Activated CD8-positive, alpha-beta T cell treated with anti-CD3 and anti-CD28 coated beads, Interleukin-2, amount 10 ng/mL, durations not matched to agents 7 days and 5 days (primary cell): ENCODE measurements at places on chromosomes 12 and 14. TPM values are rescaled to one million over a fixed set of nuclear protein-coding genes. Genes with fewer than 3 reads are reported as not detected.

DNA sequence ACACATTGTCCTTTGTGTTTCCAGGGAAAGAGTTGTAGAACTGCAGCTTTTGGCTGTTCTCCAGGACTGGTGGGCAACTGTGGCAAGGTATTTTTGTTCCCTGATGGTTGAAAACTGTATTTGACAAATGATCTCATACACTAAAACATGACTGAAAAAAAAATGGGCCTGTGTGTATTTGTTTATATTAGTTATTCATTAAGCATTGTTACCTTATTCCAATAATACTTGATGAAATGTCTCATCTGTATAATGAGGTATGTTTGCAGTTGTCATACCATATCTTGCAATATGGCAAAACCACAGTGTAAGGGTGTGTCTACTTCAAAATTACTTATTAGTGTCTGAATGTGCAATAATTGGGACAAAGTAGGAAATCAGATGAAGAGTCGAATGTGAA lies 479.4 kb upstream of the NOVA1 start:
- H3K4me1 ChIP-seq: no peaks in the 10 kb centered on the region
- H3K36me3 ChIP-seq: no peaks in the 10 kb centered on the region
- no peaks in the 10 kb centered on the region for H3K27me3 ChIP-seq
- H3K27ac ChIP-seq: no peak overlapping the region
- no peak for DNase-seq
- H3K4me3 ChIP-seq: no peak overlapping the region

Gene FOXG1
- total RNA-seq: not detected

Gene SLC8A3
- total RNA-seq: not detected

- peak; percentile 51 for DNase-seq
- no peaks in the 10 kb centered on the region for H3K4me1 ChIP-seq
- H3K4me3 ChIP-seq: no peak overlapping the region
- peaks cover 11% of the 10 kb centered on the region for H3K27me3 ChIP-seq
Observed at GRCh38 chr14:76710056-76711010, 50.9 kb upstream of the VASH1 start.

DNA sequence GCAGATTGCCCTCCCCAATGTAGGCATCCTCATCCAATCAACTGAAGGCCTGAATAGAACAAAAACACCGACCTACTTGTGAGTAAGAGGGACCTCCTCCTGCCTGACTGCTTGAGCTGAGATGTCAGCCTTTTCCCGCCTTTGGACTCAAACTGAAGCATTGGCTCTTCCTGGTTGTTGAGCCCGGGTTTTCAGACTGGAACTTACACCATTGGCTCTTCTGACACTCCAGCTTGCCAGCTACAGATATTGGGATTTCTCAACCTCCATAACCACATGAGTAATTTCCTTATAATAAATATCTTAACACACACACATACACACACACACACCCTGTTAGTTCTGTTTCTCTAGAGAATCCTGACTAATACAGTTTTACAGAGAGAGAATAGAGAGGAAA lies 173.4 kb upstream of the NTF3 start:
- no peaks in the 10 kb centered on the region for H3K36me3 ChIP-seq
- H3K27me3 ChIP-seq: no peaks in the 10 kb centered on the region
- no peak overlapping the region for H3K4me3 ChIP-seq
- no peak overlapping the region for H3K27ac ChIP-seq

- H3K27ac ChIP-seq: peak overlapping the region; percentile 8
- no peak overlapping the region for H3K4me3 ChIP-seq
- no peaks in the 10 kb centered on the region for H3K4me1 ChIP-seq
Observed at GRCh38 chr12:68761901-68762630, 16.1 kb downstream of the SLC35E3 start.

- H3K27me3 ChIP-seq: peaks cover 68% of the 10 kb centered on the region
- H3K4me3 ChIP-seq: no peak overlapping the region
- H3K27ac ChIP-seq: no peak overlapping the region
Observed at GRCh38 chr12:119594772-119595445, 1.3 kb downstream of the TMEM233 start.

DNA sequence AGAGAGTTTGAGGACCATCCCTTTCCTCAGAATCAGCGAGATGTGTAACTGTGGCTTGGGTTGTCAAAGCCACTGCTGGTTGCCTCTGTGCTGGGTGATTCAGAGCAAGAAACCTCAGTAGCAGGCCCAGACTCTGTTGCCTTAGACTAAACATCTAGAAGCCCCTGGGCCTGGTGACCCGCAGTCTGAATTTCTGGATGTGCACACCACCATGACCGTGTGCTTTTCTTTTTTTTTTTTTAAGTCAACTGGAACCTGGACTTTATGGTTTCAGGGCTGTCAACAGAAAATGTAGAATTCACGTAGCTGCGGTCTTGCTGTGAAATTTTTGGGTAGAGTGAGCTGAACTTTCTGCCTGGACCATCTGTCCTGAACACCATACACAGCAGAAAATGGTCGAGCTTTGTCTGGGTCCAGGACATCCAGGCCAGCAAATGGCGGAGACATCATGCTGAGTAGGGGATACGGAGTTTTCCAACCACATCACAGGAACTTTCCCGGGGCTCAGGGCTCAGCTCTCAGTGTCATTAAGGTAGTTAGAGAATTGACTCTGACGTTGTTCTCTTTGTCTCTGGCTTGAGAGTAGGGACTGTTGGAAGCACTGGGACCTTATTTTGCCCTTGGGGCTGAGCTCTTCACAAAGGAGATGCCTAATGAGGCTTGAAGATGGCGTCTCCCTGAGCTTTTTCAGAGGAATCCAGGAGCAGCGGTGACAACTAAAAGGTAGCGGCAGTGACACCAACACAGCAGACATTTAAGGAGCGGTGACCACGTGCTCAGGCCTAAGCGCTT lies 23.0 kb upstream of the BATF start:
- H3K4me3 ChIP-seq: no peak overlapping the region
- H3K36me3 ChIP-seq: no peaks in the 10 kb centered on the region
- DNase-seq: peak; percentile 48
- H3K27ac ChIP-seq: peak overlapping the region; percentile 67
- no peaks in the 10 kb centered on the region for H3K27me3 ChIP-seq

Gene TCL1B
- total RNA-seq: not detected

DNA sequence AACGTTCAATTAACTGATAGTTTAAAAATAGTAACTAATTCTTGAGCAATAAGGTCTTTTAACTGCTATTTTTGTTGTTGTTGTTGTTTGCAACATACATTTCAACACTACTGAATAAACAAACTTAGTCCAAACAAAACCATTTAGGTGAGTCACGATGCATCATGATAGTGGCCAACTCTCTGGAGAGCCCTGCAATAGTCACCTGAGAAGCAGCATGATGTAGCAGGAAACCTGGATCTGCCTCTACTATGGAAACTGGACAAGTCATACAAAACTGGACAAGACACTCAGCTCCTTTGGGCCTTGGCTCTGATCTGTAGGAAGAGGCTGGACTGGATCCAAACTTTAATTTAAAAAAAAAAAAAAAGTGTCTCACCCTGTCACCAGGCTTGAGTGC lies 117.3 kb downstream of the MED13L start:
- DNase-seq: no peak
- no peak overlapping the region for H3K4me3 ChIP-seq
- H3K27me3 ChIP-seq: no peaks in the 10 kb centered on the region
- H3K4me1 ChIP-seq: peaks cover 28% of the 10 kb centered on the region
- H3K36me3 ChIP-seq: peaks cover 4% of the 10 kb centered on the region
- H3K27ac ChIP-seq: no peak overlapping the region

DNA sequence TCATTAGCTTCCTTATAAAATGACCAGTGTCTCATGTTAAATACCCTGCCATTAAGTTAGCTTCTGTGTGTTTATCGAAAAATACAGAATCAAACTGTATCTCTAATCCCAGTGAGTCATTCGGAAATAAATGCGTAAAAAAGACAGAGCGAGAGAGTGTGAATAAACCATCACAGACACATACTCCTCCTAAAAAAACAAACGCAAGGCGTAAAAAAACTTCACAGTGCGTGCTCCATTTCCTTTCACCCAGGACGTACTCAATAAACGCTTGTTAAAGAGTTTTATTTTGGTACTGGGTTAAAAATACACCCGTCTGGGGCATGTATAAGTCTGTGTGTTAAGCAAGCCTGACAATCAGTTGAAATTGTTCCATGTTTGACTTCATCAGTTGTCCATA lies 58.8 kb upstream of the ISM2 start:
- DNase-seq: no peak
- H3K27ac ChIP-seq: peak overlapping the region; percentile 60
- H3K27me3 ChIP-seq: no peaks in the 10 kb centered on the region
- H3K36me3 ChIP-seq: peaks cover 76% of the 10 kb centered on the region

DNA sequence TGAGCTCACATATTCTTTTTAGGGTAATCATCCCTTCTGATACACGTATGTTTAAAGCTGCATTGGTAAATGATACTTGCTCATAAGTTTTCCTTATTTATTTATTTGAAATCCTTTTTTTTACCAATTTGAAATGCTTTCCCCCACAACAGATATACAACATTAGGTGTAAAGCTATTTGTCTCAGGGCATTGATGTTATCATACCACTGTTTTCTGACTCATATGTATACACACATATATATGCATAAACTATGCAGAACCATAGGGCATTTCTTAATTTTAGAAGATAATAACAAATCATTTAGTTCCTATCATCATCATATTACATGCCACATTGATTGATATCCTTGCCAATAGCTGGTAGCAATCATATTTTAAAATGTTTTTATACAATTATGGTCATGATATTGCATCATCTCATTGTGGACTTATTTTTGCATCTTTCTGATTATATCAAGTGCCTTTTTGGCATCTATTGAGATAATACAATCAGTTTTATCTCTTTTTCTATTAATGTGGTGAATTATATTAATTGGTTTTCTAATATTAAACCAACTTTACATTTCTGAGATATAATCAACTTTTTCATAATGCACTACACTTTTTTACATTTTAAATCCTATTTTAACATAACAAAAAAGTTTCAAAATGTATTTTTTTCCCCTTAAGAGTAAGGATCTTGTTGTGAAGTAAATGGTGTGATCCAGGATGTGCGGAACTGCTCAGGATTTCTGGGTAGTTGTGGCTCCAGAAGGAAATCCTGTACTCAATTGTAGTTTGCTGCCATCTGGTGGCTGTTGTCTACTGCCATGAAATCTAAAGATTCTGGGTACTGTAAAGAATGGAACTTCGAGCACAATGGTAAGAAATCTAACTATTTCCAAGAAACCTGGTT lies 16.7 kb downstream of the OR9K2 start:
- no peaks in the 10 kb centered on the region for H3K36me3 ChIP-seq
- no peak overlapping the region for H3K4me3 ChIP-seq
- peaks cover 31% of the 10 kb centered on the region for H3K27me3 ChIP-seq
- no peaks in the 10 kb centered on the region for H3K4me1 ChIP-seq
- no peak overlapping the region for H3K27ac ChIP-seq
